ENCODE measurements at places on chromosomes 6 and 20. TPM values are rescaled to one million over a fixed set of nuclear protein-coding genes. Genes with fewer than 3 reads are reported as not detected.

DNA sequence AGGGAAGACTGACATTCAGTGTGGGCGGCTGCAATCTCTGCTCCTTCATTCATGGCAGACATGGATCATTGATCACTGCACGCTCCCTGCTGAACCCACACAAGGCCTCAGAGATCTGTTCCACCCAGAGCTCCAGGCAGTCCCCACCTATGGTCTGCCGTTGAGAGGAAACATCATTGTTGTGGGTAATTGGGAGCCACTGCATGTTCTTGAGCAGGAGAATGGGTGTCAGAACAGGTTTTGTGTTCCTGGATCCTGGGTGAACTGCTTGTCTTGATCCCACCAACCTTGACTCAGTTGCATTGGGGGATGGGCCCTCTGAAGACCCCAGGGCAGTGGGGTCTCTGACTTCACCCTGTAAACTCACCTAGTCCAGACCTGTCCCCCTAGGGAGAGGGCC is 23.1 kb upstream of the CCDC167 start:
- no peak for DNase-seq

SPINT3 gene
- not detected for total RNA-seq

DNA sequence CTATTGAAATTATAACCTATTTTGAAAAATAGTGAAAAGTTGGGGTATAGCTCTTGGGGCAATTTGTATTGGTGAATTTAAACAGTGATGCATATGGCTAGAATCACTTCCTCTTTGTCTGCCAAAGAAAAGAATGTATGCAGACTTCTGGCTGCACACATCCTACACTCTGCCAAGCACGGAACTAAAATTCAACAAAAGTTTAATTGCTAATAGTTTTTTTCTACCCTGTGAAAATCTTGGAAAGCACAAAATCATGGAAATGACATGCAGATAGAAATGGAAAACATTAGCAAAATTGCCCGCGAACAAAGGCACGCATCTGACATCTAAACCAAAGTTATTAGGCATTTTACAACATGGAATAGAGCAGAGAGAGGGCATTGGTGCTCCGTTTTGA is 106.4 kb upstream of the PDE10A start:
- no peak for DNase-seq

TGM3 gene
- total RNA-seq = 0.16 TPM

- DNase-seq = no peak
Measured at GRCh38 chr6:17885889-17886576, 101.4 kb downstream of the KIF13A start.

FOXF2 gene
- 1.2 TPM for total RNA-seq

- DNase-seq = no peak
Measured at GRCh38 chr6:144582939-144583613, 297.9 kb downstream of the UTRN start.

- DNase-seq = no peak
Measured at GRCh38 chr6:6678811-6679210, 90.3 kb downstream of the LY86 start.

DNA sequence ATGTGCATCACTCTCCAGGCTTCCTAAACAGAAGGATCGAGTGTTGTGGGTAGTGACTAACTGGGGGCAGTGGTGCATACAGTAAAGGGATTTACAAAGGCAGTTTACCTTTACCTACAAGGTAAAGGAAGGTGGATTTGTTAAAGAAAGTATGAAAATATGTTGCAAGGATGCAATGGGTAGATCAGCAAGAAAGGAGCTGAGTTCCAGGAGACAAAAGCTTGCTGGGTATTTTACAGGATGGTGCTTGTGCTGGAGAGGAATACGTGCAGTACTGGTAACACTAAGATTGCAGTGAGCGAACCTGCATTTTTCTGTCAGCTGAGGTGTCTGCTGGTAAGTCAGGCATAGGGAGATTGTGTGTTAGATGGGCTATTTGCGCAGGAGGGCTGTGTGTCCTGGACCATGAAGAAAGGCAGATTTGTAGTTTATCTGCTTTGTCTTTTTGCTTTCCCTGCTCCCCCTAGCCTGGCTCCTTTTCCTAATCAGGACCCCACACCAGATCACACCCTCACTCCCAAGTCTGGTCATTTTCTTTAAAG is 304.6 kb downstream of the THBS2 start:
- no peak for DNase-seq

CLIC5 gene
- total RNA-seq = 0.47 TPM

DNA sequence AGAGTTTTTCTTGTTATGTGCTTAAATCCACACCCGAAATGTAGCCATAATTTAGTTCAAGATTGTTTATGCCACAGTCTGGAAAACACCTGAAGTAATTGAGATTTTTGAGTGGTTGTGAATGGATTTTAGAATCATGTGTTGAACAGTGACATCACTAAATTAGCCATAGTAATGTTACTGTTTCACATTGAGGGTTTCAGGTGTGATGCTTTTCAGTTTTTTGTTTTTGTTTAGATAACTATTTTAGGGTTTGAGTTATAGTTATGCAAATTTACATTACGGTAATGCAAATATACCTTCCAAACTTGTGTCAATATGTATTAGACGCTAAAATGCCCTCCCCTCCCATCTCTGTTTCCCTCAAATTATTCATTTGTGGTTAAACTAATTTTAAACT is 22.9 kb downstream of the QKI start:
- DNase-seq = no peak

IER3 gene
- total RNA-seq = 3.0 TPM

TSBP1 gene
- not detected for total RNA-seq

TMEM170B gene
- 59.0 TPM for total RNA-seq

DNA sequence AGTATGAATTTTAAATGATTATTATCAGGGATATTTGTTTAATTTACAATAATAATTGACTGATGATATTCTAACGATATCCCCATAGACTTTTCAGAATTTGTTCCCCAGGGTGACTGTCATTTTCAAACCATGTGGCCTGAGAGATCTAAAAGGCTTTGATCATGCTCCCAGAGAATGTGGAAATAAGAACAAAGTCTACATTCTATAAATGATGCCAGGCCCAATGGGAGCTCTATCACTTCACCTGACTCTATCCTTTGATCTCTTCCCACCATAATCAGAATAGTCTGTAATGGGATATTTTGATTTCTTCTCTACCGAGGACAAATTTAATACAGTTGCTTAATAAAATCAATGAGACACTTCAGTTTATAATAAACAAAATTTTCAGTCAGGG is 483.4 kb upstream of the IRAK1BP1 start:
- DNase-seq = no peak

DNA sequence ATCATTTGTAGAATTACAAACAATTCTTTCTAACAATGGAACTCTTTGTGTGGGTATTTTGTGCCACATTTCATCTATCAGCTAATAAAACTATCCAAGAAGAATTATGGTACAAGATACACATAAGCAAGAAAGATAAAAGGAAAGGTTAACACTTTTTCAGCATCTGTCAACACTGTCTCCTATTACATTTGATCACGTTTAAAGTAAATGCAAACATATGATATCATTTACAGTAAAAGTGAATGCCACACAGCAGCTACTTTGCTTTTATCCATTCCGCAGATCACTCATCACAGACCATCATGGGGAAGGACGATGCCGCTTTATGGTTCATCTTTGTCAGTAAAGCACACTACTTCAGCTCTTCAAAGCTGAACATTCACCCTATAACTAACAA is 456.4 kb upstream of the MANEA start:
- DNase-seq = no peak

GRCh38 chr6:133814238-133814637 is 74.7 kb upstream of the TCF21 start:
- DNase-seq = no peak

UBE2J1 gene
- total RNA-seq = 62.5 TPM

DNA sequence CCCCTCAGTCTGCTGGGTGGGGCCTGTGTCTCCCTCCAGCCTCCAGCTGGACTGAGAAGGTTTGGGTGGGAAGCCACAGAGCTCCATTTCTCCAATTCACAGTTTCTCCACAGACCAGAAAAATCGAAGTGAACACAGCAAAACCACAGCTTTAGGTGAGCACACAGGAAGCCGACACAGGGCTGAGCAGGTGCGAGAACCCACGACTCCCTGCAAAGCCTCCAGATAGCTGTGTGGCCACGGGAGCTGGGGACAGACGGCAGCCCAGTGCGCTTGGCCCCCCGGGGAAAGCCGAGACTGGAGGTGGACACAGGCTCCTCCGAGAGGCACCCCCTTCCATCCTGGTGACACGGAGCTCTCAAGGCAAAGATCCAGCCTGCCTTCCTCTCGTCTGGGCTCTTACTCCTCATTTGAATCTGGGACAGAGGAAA is 29.0 kb upstream of the MPC1 start:
- DNase-seq = no peak

DNA sequence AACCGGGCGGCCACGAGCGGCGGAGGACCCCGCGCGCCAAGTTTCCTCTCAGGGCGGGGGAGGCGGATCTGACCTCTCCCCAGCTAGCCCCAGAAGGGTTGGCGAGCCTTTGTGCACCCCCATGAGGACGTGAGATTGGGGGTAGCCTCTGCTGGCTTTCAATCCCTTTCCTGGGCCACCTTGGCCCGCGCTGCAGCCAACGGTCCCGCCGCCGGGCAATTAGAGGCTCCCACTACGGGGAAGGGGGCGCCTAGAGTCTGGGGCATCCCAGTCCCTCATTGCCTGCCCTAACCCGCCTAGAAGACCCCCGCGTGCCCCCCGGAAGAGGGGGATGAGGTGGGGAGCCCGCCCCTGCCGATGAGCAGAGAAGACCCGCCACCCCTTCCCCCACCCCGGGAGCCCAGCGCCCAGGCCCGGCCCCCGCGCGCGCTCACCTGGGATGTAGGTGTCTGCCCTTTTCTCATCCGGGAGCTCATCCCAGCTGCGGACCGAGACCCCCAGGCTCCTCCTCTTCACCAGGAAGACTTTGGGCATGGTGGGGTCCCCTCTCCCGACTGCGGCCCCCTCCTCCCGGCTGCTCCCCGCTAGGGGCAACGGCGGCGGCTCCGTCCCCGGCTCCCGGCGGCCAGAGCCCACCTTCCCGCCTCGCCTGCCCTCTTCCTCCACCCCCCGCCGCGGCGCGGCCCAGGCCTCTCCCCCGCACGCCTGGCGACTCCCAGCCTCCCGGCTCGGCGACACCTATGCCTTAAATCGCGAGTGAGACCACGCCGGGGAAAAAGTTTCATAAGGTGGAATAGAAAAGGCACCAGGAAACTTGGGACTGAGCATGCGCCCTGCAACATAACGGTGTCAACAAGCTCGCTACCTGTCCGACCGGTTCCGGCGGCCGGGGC is at the start of gene OVOL2:
TSS of gene OVOL2 (minus strand) at position 816 of the 893 bp plus-strand sequence. CDS start at position 534, 282 bp downstream.
- DNase-seq = no peak

- DNase-seq = no peak
Measured at GRCh38 chr6:9620263-9620662, 794.6 kb downstream of the TFAP2A start.

TREML2 gene
- not detected for total RNA-seq

DNA sequence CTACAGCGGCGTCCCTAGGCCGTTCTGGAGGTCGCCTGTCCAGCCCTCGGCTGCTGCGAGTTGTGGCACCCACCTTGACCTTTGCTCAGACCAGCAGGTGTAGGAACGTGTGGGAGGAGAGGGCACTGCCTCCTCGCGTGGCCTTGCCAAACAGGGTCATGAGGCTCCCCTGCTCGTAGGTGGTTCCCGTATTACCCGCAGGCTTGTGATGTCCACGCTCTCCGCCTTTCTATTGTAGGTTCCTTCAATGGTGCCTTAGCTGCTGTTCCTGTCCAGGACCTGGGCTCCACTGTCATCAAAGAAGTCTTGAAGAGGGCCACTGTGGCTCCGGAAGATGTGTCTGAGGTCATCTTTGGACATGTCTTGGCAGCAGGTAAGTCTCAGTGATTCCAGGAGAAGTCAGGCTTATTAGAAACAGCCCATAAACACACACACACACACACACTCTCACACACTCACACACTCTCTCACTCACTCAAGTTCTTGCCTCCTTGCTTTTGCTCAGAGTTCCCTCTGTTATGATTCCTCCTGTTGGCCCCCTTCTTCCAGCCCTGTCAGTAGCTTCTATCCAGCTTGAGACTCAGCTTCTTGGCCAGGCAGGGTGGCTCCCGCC is 942 bp downstream of the ACAT2 start:
- DNase-seq = no peak

SLC13A3 gene
- total RNA-seq = 10.8 TPM

- DNase-seq = no peak
Measured at GRCh38 chr6:74152096-74152675, 456.2 kb downstream of the CD109 start.

DNA sequence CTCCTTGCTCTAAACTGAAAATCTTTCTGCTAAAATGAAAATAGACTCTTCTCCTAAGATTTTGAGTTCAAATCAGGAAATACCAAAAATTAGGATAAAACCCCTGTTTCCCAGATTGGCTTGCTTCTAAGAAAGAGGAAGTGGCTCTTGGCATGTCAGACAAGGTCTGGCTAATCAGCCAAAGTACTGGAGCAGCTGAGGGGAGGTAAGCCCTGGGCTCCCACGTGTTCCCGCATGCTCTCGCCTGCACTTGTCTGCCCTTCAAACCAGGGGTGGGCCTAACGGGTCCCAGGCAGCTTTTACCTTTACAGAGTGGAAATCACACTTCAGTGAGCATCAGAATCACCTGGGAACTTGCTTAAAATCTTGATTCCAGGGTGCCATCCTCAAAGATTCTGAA is 43.2 kb upstream of the GABRR1 start:
- no peak for DNase-seq

DNA sequence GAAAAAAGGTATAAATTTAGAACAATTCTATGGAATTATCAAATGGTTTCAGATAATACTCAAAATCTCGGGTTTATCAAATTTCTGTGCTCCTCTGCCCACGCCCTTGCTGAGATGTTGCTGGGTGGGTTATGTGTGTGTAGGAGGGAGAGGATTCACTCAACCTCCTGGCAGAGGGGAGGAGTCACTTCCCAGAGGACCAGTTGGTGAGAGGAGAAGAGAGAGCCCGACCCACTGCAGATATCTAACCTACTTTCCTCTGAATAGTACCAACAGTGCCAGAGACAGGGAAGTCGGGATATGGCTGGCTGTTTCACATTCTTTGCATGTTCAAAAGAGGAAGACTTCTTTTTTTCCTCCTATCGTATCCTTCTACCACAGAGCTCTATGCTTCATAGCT is 187.1 kb upstream of the MAN1A1 start:
- DNase-seq = no peak

GLO1 gene
- total RNA-seq = 75.2 TPM

MEP1A gene
- total RNA-seq = not detected

PACSIN1 gene
- total RNA-seq = 2.8 TPM
